ENCODE measurements at places on chromosomes 6 and 20.
A peak's percentile ranks its signal among the peaks of the same experiment; 100 is the strongest.

GRCh38 chr20:44703183-44703925 is 11.8 kb upstream of the CCN5 start:
- no peak for DNase-seq

GRCh38 chr20:62820208-62820961 is 3.5 kb downstream of the COL9A3 start:
- peak; percentile 36 for DNase-seq

- no peak for DNase-seq
Measured at GRCh38 chr6:130740308-130740707, 86.9 kb upstream of the SMLR1 start.

GRCh38 chr6:137277971-137278637 is 58.9 kb upstream of the IFNGR1 start:
- DNase-seq, result no peak

DNA sequence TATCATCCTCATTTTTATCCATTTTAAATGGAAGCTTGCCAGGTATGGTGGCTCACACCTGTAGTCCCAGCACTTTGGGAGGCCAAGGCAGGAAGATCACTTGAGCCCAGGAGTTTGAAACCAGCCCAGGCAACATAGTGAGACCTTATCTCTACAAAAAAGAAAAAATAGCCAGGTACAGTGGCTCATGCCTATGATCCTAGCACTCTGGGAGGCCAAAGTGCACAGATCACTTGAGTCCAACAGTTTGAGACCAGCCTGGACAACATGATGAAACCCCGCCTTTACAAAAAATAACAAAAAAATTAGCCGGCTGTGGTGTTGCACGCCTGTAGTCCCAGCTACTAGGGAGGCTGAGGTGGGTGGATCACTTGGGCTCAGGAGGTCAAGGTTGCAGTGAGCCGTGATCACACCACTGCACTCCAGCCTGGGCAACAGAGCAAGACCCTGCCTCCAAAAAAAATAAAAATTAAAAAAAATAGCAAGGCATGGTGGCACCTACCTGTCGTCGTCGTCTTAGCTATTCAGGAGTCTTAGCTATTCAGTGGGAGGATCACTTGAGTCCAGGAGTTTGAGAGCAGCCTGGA is 89.0 kb downstream of the TCP11 start:
- no peak for DNase-seq

DNA sequence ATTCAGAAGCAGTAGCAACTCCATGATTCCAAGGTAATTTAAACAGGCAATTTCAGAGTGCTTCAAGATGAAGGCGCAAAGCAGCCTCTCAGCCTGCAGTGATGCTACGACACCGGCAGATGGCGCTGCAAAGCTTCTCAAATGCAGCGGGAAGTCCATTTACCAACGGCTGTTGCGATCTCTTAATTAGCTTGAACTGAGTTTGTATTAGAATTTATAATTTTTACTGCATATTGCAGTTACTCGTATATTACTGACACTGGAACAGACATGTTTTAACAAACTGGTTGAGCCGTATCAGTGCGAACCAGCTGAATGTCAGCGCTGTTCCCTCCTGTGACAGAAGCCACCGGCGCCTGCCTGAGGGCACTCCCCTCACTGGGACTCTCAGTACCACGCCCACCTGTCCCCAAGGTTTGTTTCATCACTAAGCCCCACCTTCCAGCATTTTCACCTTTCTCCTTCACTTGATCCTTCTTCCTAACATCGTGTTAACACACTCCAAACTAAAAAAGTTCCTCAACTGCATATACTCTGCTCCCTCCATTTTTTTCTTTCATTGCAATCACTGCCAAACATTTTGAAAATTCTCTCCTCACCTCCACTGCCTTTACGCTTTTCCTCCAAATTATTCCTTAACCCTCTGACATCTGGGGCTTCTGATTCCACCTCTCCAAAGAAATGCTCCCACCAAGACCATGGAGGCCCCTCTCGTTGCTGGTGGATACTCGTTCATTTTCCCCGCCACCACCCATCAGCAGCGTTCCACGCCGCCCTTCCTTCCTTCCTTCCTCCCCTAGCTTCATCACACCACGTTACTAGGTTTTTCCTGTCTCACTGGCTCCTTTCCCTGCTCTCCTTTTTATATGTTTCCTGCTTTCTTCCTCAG is 14.5 kb downstream of the GNL1 start:
- DNase-seq, result no peak

DNA sequence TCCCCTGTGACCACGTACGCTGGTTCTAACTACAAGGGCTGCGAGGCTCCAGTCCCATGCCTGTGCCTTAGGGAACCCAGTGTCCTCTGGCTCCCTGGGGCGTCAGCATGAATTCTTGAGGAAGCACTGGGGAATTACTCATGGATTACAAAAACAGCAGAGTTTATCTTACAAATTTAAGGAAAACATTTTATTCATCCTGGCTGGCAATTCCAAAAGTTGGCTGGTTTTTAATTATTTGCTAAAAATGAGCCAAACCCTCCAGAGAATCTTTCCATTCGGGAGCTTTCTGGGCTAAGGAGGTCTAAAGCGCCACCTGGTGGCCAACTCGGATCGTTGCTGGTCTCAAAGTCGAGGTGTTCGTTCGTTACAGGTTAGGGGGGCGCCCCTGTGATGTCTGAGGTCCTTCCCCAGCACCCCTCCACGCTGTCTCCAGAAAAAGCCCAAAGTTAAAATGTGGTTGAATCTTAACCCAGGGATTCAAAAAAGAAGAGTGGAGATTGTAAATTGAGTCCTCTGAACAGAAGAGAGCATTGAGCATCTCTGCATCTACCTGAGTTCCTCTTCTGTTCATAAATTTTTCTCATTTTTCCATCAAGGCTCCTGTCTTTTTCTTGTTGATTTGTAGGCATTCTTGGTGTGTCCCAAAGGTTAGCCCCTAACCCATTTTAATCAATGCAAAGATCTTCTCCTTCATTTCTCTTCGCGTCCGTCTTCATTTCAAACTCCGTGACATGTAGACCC is 99.4 kb downstream of the BFSP1 start:
- peak; percentile 41 for DNase-seq

DNA sequence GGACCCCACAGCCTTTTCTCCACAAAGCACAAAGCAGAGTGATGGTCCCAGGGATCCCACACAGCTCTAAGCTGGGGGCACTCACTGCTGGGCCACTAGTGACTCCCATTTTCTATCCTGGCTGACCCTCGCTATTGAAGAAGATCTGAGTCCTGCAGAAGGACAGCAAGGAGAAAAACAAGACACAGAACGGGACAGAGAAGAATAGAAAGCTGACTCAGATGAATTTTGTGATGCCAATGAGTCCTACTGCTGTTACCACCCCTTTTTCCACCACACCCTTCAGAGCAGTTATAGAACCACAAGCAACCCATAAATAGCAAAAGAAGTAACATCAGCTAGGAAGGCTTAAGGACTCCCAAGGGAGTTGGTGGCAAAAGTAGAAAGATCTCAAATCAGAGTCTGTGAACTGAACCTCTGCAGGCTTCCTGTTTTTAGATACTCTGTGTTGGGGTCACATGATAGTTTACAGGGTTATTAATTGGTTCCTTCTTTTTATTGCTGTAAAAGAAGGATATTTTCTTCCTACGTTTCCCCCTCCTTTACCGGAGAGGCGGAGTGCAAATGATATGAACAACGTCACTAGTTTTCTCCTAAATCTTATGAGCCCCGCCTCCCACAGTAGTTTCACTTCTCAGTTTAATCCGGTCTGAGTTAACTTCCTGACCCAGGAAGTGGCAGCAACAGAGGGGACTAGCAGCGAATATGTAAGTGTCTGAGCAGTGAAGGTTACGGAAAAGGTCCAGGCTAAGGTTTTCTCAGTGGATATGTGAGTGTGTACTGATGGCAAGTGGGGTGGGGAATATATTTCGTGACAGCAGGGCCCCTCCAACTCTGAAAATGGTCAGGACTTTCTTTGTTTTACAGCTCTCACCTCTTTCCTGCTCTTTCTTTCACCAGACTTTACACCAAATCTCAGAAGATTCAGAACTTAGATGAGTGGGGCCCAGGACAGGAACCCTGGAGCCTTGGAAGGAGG is at the start of gene TRIM38:
Gene TRIM38, plus strand, starts transcription at position 654 of the 979 bp plus-strand sequence. CDS start 3,721 bp downstream, outside the sequence.
- DNase-seq, result no peak

- no peak for DNase-seq
Measured at GRCh38 chr6:4057036-4057435, 21.9 kb downstream of the FAM217A start.

GRCh38 chr20:45181639-45182038 is 6.9 kb downstream of the PI3 start:
- DNase-seq, result no peak

DNA sequence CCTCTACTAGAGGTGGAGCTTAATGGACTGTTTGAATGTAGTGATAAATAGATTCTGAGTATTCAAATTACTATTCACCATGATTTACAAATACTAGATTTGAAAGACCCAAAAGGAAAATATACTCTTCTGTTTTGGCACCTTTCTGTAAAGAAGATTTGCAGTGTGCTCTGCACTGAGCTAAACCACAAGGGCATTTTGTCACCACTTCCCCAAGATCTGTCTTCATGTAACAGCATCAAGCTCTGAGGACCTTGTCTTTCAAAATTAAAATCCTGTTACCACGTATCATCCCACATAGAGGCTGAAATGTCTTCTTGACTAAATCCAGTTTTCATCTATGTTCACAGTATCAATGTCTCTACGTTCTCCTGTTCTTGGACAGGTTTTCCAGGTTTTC is 3.3 kb upstream of the PGK2 start:
- no peak for DNase-seq

GRCh38 chr6:127914240-127914639 is 13.4 kb upstream of the THEMIS start:
- DNase-seq, result no peak

GRCh38 chr6:95128439-95128838 is 448.9 kb upstream of the MANEA start:
- no peak for DNase-seq

DNA sequence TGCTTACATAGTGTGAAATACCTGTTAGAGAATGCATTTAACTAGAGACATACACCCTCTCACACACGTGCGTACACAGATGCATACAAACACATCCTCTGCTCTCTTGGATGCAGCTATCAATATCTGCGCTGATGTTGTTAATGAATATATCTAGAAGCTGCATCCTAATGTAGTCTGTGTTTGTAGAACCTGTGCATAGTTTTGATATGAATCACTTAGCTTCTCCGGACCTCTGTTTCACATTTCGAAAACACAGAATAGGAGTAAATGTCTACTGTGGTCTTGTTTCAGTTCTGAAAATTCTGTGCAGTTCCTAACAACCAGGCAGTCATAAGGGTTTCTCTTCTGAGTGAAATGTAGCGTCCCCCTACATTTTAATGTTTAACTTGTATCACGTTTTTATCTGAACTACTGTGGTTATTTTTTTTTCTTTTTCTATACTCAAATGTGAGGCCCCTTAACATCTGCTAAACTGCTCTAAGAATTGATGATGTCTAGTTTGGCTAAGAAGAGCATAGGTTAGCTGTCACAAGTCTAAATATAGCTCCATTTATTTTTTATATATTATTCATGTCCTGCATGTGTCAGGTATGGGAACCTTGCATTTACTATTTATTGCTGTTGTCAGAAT is 254.5 kb downstream of the TMEM242 start:
- no peak for DNase-seq

- no peak for DNase-seq
Measured at GRCh38 chr6:23681743-23682142, 444.3 kb upstream of the NRSN1 start.

- no peak for DNase-seq
Measured at GRCh38 chr6:160737934-160738333, 35.9 kb downstream of the PLG start.

- no peak for DNase-seq
Measured at GRCh38 chr6:73515204-73515655, 5.6 kb downstream of the EEF1A1 start.

DNA sequence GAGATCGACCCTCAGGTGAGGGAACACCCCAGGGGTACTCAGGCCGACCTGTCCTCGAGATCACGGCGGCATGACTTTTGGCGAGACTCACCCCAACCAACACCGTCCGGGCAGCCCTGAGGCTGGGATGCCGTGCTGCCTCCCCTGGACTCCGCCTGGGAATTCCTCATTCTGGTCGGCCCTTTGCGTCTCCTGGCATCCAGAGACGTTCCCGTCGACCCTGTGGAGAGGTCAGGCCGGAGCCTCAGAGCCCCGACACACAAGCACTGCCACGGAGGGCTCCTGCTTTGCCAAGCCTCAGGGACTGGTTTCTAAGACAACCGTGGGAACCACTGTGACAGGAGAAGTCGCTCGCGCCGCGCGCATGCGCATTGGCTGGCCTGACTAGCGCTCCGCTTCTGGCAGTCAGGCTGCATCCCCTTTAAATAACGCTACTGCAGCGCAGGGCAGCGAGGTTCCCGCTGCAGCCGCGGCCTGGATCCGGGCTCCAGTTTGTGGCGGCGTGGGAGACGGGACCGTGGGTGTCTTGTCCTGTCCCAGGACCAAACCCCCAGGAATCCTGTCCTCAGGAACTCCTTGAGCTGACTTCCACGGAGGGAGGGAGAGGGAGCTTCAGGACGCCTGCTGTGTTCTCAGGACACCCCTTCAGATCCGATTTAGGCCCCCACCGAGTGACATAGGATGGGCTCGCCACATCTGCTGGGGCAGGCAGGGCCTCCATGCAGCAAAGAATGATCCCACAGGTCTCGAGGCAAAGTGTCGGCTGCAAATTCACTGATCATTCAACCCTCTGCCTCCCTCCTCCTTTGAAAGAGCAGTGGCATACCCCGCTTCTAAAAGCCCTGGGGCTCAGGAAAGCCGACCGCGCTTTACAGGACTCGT is 163.2 kb upstream of the ZNF337 start:
- DNase-seq, result peak; percentile 63

DNA sequence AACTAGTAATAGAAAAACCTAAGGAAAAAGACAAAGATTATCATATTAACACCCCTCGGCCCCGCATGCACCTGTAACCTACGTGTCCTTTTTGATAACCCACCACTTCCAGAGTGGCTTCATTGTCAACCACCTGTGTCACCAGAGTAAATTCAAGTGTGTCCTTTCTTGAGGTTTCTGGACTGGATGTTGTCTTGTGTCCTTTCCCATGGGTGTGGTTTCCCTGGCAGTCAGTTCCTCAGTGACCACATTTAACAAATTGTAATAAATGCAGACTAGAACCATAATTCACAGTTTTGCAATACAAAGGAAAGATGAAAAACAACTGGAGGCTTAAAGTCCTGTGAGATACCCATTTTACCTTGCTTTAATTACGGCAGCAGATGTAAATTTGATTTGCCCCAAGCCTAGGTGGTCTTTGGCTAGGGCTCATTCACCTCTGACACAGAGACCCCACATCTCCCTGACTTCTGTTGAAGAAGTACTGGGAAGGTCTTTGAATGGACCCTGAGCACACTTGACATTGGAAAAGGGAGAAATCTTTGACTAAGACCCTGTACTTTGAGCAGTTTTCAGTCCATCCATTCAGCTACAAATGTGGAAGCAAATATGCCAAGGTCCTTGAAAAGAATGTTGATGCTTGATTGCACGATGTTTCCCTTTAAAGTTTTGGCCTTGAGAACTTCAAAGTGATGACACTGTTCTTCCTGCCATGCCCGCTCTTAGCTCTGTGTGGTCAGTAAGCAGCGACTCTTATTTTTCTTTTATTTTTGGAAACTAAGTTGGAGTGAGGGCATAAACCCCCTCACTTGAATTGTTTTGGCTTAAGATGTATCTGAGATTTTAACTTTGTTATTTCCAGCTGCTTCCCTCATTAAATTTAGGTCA is 232.4 kb downstream of the UST start:
- no peak for DNase-seq

Measured in C1 segment of cervical spinal cord (tissue), 14 donors.